ENCODE measurements at places on chromosomes 3 and 15.

- DNase-seq, result no peak
These were observed 31.0 kb downstream of the HEG1 start for GRCh38 chr3:125024817-125025216.

DNA sequence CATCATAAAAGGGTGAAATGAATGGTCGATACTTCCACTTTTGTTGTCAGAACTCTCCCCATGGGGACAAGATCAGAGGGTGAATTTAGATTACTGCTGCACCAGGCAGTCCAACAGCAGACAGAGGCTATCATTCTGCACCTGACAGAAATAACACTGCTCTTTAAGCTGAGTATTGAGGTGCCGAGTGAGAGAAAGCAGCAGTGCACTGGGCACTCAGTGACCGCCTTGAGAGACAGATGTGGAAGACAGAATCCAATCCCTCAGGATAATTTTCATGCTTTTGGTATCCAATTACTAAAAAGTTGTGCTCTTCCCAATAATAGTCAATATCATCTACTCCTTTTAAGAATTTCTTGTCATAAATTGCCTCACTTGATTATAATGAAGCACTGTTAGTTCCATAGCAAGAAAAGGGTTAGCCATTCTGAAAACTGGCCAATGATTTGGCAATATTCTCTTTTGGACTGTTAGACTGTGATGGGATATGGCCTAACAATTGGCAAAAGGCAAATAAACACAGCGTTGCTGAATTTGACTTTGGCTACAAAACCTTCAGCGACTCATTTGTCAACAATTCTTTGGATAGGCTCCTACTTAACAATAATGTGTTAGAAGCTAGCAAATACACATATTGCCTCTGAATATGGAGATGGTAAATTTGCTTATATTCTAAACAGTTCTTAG, 5.5 kb downstream of the FGF7 start:
- DNase-seq, result no peak

DNA sequence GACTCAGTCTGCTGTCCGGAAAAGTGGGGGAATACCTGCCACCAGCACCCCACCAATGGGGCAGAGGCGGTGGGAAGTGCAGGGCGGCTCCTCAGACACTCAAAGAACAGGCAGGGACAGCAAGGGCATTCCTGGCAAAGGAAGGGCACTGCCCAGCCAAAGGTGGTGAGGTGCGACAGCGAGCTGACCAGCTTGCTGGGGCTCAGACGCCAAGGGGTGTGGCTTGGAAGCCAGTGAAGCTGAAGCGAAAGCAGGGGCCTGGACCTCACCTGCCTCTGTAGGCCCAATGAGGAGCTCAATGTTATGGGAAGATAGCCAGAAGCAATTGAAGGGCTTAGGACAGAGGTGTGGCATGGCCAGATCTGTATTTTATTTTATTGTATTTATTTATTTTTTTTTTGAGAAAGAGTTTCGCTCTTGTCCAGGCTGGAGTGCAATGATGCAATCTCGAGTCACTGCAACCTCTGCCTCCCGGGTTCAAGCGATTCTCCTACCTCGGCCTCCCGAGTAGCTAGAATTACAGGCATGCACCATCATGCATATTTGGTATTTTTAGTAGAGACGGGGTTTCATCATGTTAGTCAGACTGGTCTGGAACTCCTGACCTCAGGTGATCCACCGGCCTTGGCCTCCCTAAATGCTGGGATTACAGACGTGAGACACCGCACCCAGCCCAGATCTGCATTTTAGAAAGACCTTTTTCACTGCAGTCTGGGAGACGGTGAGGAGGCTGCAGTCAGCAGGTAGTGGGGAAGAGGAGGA, 4.4 kb upstream of the LMAN1L start:
- DNase-seq, result no peak

DNA sequence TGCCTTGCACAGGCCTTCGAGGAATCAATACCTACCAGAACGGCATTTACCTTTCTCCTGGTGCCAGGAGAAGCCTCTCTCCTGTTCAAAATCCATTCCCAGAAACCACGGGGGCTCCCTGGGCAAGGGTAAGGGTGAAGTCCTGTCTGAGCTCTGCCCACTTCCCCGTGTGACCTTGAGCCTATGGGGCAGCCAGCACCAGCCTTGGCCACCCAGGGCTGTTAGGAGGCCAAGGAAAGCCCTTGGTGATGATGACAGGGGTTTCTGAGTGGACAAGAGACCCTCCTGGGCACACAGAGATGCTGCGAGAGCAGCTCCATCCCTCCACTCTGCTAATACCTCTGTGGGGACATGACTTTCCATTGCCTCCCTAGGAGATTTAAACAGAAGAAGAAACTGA, 5.9 kb downstream of the SCN5A start:
- no peak for DNase-seq

DNA sequence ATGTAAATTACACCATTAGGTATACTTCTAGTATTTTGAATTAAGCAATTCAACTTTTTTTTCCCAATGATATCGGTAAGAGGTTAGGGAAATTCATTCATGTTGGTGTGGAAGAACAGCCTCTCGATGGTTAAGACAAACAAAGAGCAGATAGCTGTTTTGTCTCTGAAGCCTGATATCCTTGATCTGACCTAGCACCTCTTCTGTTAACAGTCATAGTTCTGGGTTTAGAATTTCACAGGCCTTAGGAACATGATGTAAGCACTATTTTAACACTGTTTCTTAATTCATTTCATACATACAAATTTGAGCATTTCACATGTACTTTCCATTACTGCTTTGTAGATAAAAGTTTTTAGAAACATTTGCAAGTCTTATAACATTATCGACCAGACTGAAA, 367.5 kb upstream of the ZNF385D start:
- no peak for DNase-seq

- no peak for DNase-seq
These were observed 57.1 kb downstream of the CALML4 start for GRCh38 chr15:68148039-68148438.

GRCh38 chr3:139710212-139710611, 32.4 kb upstream of the NMNAT3 start:
- DNase-seq, result no peak

- DNase-seq, result no peak
These were observed 12.2 kb downstream of the SLC12A6 start for GRCh38 chr15:34325368-34325767.

DNA sequence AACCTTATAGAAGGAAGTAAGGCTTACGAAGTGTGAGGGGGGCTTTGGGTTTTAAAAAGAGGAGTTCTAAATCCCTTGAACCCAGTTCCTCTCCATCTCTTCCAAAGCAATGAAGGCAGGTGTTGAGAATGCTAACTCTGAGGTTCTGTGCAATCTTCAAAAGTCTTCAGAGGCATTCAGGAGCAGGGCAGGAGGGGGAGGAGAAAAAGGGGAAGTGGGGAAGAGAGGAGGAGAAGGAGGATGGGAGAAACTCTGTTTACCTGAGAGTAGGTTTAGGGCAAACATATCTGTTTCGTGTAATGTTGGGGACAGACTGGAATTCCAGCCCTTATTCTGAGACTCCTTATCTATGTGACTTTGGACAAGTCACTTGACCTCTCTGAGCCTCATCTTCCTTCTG, 36.9 kb downstream of the FAM3D start:
- no peak for DNase-seq

- DNase-seq, result no peak
These were observed 106.3 kb upstream of the SAMMSON start for GRCh38 chr3:69893274-69893673.

DNA sequence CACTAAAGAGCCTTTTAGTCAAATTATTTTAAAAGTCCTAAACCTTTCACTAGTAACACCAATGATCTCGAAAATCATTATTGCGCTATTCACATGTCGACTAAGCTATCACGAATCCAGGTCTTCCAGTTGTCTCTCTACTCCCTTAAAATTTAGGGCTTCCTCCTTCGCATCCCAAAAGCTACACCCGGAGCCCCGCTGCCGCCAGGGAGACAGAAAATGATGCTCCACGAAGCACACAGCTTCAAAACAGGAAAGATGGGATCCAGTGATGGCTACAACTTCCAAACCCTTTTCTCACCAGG, 253 bp downstream of the IFT80 start:
- DNase-seq, result no peak

Measured in activated CD8-positive, alpha-beta memory T cell treated with anti-CD3 and anti-CD28 coated beads, Interleukin-2, amount 50 U/mL, for 48 hours (primary cell).